ENCODE measurements at places on chromosomes 13 and 19.
A peak's percentile ranks its signal among the peaks of the same experiment; 100 is the strongest.

GRCh38 chr13:35514801-35515502 is 38.5 kb upstream of the MAB21L1 start:
- no peak for DNase-seq

DNA sequence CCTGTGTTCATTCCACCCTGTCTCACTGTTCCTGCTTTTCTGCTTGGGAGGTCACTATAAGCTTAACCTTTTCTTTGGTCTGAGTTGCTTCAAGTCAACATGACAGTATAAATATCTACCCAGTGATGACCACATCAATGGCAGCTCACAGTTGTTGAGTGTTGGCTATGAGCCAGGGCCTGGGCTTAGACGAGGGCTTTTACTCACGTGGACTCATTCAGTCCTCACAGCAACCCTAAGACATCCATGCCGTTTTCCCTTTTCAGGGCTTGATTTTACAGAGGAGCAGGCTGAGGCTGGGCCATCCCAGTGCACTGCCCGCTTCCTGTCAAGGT is 10.2 kb upstream of the CCDC97 start:
- DNase-seq, result no peak

DNA sequence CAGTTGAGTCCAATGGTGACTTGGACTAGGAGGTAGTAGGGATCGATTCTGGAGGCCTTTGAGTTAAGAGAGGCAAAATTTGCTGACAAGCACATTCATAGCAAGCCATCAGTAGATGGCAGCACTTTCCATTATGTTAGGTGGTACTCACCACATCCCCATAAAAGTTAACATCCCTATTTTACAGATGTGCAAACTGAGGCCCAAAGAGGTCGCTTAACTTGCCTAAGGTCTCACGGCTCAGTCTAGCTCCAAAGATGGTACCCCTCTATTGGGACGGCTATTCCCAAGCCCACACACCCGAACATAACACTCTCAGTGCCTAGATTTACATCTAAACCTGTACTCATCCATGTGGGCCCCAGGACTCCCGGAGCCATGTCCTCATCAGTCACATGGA is 21.5 kb upstream of the FOSB start:
- DNase-seq, result no peak

GRCh38 chr13:64718116-64718515 is 2512.0 kb downstream of the PCDH9 start:
- DNase-seq, result no peak

- peak; percentile 9 for DNase-seq
Measured at GRCh38 chr19:17052439-17052838, 22.8 kb downstream of the HAUS8 start.

- DNase-seq, result no peak
Measured at GRCh38 chr19:8722032-8722431, 598 bp downstream of the OR2Z1 start.

DNA sequence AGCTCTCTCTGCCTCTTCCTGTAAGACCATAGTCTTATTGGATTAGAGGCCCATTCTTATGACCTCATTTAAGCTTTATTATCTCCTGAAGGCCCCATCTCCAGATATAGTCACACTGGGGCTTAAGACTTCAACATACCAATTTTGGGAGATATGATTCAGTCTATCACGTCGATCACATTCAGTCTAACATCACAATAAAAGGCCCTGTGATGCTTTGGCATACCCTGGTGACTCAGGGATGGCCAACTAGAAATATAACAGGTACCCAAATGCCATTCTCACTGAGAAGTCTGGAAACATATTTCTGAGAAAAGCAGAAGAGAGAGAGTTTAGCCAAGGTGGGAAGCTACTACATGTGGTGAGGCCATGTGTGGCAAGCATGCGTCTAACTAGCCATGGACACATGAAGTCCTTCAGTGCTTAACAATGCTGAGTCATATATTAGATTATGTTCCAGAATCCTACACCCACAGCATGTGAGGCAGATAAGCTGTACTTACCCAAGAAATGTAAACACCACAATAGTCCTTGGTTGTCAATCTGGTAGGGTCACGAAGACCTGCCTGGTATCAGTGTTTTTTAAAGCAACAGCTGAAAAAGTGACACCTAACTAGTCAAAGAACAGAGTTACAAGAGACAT is 485.1 kb downstream of the FOXO1 start:
- no peak for DNase-seq

GRCh38 chr19:517721-518597 is 10.7 kb downstream of the TPGS1 start:
- no peak for DNase-seq

DNA sequence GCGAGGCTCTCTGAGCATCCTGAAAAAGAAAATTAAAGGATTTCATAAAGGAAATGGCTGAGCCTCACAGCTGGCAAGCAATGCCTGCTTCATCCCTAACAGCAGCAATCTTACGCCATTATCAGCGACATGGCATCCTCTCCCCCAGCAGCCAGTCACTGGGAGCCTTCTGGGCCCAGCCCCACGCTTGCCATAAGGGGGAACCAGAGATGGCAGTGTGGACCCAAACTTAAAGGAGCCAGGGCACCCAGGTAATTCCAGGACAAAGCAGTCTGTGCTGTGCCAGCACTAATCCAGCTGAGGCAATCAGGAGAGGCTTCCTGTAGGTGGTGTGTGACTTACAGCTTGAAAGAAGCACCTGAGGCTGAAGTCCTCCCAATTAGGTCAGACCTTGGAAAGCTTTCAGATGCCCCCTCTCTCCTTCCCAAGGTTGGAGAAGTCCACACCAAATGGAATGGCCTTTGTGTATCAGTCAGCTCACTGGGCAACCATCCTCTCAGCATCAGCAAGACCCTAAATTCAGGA is 10.3 kb downstream of the VSTM2B start:
- no peak for DNase-seq

DNA sequence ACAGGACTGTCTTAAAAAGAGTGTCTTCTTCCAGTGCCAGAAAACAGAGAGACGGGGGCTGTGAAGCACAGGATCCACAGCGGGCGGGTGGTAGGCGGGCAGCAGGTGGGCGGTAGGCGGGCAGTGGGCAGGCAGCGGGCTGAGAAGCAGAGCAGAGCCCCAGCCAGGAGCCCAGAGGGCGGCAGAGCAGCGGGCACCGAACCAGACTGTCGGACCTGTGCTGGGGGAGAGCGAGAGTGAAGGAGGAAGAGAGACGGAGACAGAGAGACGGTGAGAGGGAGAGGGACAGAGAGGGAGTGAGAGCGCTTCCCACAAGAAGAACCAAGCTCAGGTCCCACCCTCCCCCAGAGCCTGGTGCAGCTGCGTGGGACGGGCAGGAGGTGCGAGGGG is 30.3 kb downstream of the RASA3 start:
- DNase-seq, result no peak

GRCh38 chr19:33399745-33400681 is 26.5 kb downstream of the CEBPG start:
- no peak for DNase-seq

DNA sequence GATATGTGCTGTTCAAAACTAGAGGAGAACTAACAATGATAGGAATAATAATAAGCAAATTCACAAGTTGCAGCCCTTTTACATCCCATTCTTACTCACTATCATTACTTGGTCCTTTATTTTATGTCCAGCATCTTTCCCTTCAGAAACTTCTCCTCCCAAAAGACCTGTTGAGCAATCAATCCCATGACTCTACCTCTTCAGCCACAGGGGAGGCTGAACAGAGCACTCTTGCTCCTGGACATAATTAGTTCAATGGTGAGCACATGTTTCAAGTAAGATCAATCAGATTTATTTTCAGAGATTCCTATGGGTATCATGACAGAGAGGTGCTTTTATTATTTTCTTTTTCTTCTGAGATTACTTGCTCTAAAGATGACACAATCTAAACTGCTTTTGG is 260.0 kb downstream of the COG6 start:
- no peak for DNase-seq

DNA sequence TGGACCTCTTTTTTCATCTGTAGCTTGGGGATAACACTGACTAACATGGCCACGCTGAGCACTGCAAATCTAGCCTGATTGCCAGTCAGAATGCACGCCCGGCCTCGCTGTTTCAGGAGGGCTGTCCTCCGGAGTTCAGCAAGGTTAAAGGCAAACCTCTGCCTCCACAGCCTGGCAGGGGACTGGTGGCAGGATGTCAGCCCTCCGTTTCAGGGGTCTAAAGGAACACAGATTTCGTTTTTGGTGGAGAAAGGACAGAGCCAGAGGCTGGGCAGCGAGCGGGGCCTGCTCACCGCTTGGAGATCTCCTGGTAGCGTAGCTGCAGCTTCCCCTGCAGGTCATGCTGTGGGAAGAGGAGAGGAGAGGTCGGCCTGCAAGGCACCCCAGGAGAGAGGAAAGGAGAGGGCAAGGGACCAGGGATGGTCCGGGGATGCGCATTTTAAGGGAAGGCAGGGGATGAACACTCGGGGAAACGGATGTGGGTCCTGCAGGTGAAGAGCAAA is 560 bp downstream of the NDUFA7 start:
- no peak for DNase-seq

GRCh38 chr19:37932985-37933936 is 26.3 kb downstream of the SIPA1L3 start:
- DNase-seq, result no peak

DNA sequence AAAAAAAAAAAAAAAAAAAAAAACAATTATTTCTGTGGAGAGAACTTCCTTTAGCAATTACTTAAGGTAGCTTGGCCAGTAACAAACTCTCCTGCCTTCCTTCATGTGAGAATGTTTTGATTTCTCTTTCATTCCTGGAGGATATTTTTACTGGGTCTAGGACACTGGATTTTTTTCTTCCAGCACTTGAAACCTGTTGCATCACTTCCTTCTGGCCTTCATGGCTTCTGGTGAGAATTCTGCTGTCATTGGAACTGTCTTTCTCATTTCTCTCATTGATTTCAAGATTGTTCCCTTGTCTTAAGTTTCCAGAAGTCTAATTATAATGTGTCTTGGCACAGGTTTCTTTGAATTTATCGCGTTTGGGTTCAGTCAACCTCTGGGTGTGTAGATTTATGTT is 19.3 kb upstream of the RAB20 start:
- DNase-seq, result no peak

- DNase-seq, result no peak
Measured at GRCh38 chr19:10805065-10805757, 30.8 kb downstream of the TMED1 start.

- no peak for DNase-seq
Measured at GRCh38 chr19:34960940-34961679, 2.9 kb downstream of the ZNF792 start.

GRCh38 chr13:99267927-99268326 is 9.7 kb upstream of the GPR18 start:
- no peak for DNase-seq

DNA sequence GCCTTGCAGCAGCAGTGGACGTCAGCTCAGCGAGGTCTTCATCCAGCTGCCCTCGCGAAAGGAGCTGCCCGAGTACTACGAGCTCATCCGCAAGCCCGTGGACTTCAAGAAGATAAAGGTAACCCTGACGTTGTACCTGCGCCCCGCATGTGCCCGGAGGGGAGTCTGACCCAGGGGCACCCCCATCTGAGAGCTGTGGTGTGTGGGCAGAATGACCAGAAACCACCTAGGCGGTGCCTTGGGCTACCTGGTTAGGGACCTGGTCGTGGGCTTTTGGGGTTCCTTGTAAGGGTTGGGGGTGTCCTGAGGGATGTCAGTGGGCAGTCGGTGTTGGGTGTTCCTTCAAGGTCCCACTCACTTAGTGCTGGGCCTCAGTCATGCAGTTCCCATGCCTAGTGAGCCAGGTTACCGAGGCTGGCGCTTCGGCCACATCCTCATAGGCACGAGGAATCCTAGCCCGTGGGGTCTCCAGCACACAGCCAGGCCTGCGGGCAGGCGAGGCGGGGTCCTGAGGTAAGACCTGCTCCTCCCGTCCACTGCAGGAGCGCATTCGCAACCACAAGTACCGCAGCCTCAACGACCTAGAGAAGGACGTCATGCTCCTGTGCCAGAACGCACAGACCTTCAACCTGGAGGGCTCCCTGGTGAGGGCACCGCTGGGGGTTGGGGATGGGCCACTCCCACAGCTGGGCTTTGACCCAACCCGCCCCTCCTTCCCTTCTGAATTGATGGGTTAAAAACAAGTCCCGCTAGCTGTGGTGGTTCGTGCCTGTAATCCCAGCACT is 30.8 kb upstream of the LDLR start:
- no peak for DNase-seq
